Stimulated activated CD8-positive, alpha-beta memory T cell treated with anti-CD3 and anti-CD28 coated beads, Interleukin-7, amount 100 ng/mL, for 24 hours (primary cell): ENCODE measurements at places on chromosomes 5 and 9.

GRCh38 chr5:6553972-6554371 is 78.9 kb downstream of the NSUN2 start:
- DNase-seq: no peak

- no peak for DNase-seq
These were observed 399.5 kb upstream of the TNC start for GRCh38 chr9:115517335-115518075.

GRCh38 chr9:116005205-116005604 is 148.4 kb upstream of the PAPPA start:
- no peak for DNase-seq

DNA sequence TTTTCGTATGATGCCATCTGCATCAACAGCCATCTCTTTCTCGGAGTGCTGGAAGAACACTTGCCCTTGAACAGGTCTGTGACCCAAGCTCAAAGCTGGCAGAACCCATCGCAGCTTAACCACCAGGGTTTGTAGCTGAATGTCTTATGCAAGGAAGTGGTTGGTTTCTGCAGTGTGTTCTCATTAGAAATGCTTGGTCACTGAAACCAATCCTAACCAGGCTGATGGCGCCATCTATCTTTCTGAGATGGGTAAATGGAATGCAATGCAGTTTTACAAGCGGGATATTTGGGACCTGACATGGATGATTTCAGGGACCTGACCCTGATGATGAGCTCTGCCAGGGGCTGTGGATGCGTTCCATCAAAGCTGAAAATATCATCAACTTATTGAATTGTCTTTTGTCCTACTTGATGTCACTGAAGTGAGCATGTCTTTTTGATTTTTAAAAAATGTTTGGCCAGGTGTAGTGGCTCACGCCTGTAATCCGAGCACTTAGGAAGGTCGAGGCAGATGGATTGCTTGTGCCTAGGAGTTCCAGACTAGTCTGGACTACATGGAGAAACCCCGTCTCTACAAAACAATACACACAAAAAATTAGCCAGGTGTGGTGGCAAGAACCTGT is 28.7 kb downstream of the DMRT3 start:
- DNase-seq: no peak

DNA sequence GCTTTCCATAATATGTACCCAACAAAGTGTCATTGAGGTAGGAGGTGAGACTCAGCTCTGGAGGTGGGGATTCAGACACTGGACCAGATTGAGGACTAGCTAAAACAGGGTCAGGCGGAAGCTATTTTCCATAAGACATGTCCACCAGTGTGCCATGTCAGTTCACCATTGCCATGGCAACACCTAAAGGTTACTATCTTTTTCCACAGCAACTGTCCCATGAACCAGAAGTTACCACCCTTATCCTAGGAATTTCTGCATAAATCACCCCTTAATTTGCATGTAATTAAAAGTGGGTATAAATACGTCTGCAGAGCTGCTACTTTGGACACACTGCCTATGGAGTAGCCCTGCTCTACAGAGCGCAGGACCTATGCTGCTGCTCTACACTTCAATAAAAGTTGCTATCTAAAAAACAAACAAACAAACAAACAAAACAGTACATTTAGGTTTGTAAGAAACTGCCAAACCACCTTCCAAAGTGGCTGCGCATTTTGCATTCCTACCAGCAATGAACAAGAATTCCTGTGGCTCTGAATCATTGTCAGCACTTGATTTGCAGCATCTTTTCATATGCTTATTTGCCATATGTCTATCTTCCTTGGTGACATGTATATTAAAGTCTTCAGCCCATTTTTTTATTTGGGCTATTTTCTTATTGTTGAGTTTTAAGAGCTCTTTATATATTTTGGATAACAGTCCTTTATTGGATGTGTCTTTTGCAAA is 18.0 kb upstream of the TRIM32 start:
- DNase-seq: no peak

DNA sequence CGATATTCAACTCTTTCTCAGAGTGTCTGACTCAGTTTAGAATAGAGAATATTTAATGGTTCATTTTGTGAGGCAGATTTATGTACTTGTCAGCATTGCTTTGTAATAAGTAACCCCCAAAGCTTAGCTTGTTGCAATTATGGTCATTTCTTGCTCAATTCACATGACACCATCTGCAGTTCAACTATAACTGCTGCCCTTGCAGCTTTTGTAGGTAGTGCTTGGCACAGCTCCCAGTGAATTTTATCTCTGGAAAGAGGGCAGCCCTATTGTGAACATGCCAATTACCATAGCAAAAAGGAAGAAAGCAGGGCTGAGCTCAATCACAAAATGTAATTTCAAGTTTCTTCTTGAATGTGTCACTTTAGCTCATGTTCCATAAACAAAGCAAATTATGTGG is 1587.7 kb upstream of the ACO1 start:
- DNase-seq: no peak

GRCh38 chr9:27413511-27414219 is 110.4 kb upstream of the IFNK start:
- no peak for DNase-seq

DNA sequence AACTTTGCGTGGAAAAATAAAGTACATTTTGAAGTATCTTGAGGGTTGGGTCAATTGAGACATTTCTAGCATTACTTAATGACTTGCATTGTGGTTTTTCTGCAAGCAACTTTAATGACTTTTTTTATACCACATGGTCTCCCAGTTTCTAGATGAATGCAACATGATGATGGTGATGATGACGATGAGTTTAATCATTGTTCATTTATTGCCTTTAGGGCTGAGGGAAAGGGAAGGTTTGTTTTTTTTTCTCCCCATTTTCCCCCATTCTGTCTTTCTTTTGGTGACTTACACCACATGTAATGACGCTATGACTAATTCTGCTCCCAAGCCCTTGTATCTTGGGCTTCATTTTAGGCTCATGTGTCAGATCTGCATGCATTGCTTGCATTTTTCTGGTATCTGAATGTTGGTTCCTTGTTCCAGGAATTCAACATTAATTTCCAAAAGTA is 57.7 kb upstream of the NXNL2 start:
- DNase-seq: no peak

DNA sequence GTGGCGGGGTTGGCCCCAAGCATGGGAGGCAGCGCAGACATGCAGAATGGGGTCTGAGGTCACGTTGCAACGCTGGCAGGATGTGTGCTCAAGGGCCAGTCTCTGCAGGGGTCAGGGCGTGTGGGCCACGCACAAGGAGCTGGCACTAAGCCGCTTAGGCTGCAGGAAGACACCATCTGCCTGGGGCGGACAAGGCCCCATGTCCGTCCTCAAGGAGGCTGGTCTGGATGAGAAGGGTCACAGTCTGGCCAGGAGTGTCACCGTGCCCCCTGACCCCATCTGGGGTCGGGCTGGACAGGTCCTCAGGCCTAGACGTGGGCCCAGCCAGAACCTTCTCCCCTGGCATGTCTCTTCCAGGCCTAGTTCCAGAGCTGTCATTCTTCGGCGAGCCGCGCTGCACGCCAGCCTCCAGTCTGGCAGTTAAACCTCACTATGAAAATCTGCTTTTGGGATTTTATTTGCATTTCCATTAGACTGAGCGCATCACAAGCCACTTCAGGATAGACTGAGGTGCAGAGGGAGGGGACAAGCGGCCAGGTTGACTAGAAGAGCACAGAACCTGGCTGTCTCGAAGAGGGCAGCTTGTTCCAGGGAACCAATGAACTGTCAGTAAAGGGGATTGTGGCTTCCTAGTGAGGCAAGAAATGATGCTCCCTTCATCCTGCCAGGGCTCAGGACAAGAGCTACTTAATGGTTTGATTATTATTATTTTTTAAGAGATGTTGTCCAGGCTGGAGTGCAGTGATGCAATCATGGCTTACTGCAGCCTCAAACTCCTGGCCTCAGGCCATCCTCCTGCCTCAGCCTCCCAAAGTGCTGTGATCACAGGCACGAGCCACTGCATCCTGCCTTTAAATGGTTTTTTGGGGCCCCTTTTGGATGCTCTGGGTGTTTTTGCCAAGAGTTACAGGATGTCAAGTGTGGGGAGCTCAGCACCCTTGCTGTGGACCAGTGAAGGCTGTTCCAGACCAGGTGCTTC is 4.3 kb downstream of the BRD3OS start:
- no peak for DNase-seq

DNA sequence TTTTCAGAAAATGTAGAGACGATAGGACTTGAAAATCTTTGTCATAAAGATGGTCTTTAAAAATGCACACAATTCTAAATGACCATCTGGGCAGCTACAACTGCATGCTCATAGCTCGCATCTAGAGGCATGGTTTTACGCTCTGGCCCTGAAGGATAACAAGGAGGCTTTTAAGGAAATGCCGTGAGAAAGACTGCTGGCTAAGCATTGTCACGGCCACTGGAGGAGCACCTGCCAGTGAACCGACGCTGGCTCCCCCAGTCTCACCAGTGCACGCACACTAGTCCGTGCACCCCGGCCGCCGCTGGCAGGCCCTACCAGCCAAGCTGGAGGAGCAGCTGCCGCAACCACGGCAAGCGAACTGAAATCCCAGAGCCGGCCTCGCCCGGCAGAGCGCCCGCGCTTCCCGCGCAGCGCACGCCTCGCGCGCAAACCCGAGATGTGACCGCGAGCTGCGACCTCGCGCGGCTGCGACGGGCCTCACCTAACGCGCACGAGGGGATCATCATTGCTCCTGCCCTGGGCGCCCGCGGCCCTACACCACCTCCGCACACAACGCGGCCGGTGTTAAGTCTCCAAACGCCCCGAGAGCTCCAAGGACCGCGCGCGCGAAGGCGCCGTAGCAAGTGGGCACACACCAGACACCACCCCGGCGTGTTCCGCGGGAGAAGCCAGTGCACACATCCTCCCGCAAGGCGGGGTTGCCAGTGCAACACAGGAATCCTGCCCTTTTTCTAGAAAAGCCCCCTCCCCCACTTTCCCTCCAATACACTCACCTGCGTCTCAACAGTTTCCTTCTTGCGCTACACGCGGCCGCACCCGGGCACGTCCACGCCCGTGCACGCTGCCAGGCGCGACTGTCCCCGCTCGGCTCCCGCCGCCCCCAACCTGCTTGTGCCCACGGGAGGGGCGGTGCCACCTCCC is 5.3 kb downstream of the ELAVL2 start:
- no peak for DNase-seq

DNA sequence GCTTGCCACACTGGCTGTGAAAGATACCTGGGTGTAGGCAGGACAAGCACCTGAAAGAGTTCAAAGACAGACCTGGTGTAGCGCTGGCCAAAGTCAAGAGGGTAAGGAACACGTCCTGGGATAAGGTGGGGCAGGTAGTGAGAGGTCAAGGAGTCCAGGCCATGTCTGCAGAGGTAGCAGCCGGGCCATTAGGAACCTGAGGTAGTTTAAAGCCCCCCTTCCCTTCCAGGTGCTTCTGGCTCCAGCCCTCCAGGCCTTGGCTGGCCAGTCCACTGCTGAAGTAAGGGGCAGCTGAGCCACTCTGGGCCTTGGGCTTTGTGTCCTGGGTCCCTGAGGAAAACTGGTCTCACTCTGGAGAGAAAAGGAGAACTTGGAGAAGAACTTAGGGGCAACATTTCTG is 13.9 kb upstream of the NR5A1 start:
- no peak for DNase-seq

GRCh38 chr5:126365446-126366198 is 57.6 kb upstream of the GRAMD2B start:
- no peak for DNase-seq

- DNase-seq: no peak
These were observed 69.7 kb upstream of the TAF11L2 start for GRCh38 chr5:17428176-17428800.

DNA sequence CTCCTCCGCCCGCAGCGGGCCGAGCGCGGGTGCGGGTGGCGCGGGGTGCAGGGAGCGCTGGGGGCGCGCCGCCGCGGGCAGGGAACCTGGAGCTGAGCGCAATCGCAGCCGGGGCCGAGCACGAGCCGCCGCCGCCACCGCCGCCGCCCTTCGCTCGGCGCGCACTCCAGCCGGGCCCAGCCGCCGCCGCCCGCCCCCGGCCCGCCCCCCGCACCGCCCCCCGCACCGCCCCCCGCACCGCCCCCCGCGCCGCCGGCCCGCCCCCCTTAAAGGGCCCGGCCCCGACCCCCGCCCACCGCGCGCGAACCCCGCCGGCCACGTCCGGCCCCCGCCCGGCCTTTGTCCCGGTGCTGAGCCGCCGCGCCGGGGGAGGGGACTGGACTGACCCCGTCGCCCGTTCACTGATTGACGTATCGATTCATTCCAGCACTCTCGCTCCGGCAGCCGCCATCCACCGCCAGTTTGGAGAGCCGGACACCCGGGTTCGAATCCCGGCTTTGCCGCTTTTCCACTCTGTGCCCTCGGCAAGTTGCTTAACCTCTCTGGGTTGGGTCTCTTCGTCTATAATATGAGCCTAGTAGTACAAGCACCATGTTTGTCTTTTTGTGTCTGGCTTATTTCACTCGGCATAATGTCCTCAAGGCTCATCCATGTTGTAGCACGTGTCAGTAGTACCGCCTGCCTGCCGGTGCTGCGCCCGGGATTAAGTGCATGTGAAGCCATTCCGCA is at the start of gene SH3PXD2B:
TSS of gene SH3PXD2B (minus strand) at position 168 of the 729 bp plus-strand sequence. CDS start 173 bp downstream, outside the sequence.
- DNase-seq: no peak
